ENCODE measurements at places on chromosomes 12 and 14. TPM values are rescaled to one million over a fixed set of nuclear protein-coding genes. Genes with fewer than 3 reads are reported as not detected.

DNA sequence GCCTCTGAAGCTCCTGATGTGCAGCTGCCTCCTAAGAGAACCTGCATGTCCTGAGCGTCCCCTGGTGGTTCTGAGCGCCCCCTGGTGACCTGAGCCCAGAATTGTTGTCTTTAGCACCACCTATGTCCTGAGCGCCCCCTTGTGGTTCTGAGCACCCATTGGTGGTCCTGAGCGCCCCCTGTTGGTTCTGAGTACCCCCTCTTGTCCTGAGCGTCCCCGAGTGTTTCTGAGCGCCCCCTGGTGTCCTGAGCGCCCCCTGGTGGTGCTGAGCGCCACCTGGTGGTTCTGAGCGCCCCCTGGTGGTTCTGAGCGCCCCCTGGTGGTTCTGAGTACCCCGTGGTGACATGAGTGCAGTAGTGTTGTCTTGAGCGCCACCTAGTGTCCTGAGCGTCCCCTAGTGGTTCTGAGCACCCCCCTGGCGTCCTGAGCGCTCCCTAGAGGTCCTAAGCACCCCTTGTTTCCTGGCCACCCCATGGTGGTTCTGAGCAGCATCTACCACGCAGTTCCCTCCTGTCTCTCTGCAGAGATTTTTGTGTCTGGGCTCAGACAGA is 782.5 kb downstream of the TMEM121 start:
- peak; percentile 4 for DNase-seq

Gene DNAJC22
- 3.2 TPM for total RNA-seq

DNA sequence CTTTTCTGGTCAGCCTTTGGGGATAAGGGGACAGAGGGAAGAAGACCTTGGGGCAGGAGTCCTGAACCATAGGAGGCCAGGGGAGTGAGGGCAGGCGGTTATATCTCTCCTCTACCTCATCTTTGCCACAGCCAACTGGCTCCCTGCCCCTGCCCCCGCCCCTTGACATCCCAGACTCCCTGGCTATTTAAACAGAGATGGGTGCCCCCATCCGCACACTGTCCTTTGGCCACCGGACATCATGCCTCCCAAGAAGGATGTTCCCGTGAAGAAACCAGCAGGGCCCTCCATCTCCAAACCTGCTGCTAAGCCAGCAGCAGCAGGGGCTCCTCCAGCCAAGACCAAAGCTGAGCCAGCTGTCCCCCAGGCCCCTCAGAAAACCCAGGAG is 1.3 kb downstream of the MYL6B start:
- no peak for DNase-seq

DNA sequence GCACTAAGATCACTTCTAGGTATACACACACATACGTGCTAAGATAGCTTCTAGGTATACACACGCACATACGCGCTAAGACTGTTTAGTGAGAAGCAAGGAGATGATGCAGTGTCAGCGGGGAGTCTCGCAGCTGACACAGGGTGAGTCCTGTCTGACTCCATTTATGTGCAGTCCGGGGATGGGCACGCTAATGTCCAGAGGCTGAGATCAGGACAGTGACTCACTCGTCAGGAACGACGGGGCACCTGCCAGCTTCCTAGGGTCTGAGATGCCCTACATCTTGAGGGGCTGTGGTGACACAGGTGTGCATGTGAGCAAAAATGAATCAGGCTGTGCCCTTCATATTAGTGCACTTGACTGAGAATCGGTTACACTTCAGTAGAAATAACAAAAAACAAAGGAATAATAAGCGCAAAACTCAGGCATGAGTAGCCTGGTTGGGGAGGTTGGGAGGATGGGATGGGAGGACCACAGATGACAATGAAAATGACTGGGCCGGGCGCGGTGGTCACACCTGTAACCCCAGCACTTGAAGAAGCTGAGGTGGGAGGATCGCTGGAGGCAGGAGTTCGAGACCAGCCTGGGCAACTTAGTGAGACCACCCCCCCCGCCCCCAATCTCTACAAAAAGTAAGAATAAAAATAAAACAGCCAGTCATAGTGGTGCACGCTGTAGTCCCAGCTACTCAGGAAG is 29.1 kb upstream of the ULK1 start:
- DNase-seq, result no peak

- DNase-seq, result no peak
Observed at GRCh38 chr12:26935636-26936378, 2.0 kb downstream of the INTS13 start.

- no peak for DNase-seq
Observed at GRCh38 chr14:52413729-52414408, 99.8 kb downstream of the PTGER2 start.

Gene SIRT4
- 2.9 TPM for total RNA-seq
